ENCODE measurements at places on chromosomes 1 and 21.

GRCh38 chr1:55275941-55276341, 60.8 kb upstream of the USP24 start:
- no peak for DNase-seq

GRCh38 chr21:14995226-14995625, 69.6 kb downstream of the NRIP1 start:
- DNase-seq = no peak

DNA sequence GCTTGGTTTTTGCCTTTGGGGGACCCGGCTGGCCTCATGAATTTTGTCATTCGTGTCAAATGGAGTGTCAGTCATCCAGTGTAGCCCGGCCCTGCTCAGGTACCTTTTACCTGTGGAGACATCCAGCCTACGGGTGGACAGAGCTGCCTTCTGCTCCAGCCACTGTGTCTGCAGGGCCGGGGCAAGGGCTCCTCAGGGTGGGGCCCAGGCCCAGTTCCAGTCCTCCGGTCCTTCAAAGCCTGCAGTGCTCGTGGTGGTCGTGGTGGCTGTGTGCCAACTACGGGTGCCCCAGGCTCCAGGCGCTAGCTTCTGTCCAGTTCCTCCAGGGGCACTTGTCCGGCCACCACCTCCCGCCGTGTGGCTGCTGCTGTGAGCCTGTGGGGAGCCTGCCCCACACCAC, 54.8 kb downstream of the TRIM11 start:
- no peak for DNase-seq

GRCh38 chr1:95431235-95431634, 197.2 kb downstream of the RWDD3 start:
- DNase-seq = no peak

- no peak for DNase-seq
These were observed 48.1 kb downstream of the SPATA46 start for GRCh38 chr1:162328512-162328911.

DNA sequence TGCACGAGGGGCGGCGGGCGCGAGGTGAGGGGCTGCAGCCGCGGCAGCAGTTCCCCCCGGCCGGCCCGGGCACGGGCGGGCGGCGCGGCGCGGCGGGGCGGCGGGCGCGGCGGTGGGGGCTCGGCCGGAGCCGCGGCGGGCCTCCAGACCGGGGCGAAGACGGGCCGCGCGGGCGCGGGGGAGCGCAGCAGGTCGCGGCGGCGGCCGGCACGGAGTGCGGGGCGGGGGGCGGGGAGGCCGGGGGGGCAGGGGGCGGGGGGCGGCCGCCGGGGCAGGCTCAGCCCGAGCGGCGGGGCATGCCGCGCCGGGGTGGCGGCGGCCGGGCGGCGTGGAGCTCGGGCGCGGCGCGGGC, 311 bp downstream of the IRF2BP2 start:
- no peak for DNase-seq

DNA sequence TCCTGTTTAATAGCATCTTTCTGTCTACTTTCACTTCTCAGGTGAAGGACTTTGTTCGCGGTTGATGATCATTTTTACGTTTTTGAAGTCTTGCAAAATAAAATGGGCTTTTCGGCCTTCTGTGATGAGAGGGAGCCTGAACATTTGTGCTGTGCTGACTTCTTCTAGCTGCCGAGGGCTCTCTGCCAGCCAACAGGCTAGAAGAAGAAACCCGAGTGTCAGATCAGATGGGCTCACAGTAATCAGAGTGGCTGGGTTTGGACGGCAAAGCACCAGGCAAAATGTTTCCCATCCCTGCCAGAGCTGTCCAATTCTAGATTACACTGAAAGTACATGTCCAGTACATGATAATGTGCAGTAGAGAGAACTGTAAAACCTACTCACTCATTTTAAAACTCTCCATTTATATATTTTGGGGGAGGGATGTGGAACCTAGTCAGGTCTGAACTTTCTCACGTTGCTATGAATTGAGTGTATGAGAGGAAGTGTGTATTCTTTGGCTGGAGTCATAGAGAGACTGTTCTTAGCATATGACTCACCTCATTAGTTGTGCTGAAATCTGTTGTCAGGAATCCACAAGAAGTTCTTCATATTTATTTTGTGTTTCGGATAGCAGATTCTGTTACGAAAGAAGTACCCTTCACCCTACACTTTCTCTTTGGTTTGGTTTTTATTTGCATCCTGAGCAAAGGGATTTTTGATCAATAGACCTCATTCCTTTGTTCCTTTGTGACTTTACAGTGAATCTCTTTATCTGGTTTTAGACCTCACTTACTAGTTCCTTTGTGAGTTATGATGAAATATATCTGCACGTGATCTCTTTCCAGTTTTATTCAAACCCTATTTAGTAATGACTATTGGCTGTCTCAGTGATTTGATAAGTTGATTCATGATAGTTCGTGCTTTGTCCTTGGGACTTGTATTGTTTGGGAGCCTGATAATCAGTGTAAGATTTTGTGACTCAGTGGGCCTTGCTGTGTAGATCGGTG, 4.8 kb downstream of the ATP1A1 start:
- peak; percentile 58 for DNase-seq

DNA sequence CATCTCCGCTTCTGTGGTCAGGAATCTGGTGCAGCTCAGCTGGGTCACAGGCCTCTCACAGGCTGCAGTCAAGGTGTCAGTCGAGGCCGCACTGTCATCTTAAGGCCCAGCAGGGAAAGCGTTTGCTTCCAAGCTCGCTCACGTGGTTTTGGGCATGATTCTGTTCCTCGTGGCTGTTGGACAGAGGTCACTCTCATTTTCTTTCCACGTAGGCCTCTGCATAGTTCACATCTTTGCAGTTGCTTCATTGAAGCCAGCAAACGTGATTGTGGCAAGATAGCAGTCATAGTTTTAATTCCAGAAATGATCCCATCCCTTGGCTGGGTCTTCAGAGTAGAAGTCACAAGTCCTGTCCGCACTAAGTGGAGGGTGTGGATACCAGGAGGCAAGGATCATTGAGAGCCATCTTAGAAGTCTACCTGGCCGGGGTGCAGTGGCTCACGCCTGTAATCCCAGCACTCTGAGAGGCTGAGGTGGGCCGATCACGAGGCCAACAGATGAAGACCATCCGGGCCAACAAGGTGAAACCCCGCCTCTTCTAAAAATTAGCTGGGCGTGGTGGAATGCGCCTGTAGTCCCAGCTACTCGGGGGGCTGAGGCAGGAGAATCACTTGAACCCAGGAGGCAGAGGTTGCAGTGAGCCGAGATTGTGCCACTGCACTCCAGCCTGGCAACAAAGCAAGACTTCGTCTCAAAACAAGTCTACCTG, 24.5 kb downstream of the NECAP2 start:
- no peak for DNase-seq

DNA sequence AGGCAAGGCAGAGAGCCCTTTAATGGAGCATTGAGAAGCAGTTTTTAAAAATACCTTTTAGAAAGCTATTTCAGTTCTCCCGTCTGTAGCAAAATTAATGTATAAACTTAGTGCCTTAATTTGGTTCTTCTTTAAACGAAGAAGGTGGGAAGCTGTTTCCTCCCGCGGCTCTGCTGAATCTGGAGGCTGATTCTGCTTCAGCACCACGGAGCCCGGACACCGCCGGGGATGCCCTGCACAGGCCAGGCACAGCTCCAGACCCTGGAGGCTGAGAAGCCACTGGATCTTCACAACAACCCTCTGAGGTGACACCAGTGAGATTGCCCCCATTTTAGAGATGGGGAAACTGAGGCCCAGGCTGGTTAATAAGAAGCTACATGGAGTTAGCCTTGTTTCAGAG, 175.8 kb upstream of the VAMP3 start:
- no peak for DNase-seq

DNA sequence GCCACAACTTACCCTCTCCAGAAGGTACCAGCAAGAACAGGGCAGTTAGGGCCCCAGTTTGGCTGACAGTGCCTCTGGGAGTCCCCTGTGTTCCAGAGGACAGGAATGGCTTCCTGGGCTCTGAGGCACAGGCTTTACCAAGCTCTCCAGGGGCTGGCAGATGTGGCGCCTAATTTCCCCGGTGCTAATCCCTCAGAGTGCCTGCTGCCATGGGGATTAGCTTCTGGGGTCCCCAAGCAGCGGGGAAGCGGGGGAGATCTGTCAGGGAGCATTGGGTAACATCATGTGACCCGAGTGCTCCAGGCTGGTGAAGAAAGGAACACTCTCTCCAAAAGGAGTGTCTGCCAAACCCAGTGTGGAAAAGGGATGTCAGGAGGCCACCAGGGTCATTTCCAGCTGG, at the start of gene LACTBL1:
LACTBL1 (minus strand) TSS at position 107 of the 400 bp plus-strand sequence. CDS start 550 bp downstream, outside the sequence.
- no peak for DNase-seq

DNA sequence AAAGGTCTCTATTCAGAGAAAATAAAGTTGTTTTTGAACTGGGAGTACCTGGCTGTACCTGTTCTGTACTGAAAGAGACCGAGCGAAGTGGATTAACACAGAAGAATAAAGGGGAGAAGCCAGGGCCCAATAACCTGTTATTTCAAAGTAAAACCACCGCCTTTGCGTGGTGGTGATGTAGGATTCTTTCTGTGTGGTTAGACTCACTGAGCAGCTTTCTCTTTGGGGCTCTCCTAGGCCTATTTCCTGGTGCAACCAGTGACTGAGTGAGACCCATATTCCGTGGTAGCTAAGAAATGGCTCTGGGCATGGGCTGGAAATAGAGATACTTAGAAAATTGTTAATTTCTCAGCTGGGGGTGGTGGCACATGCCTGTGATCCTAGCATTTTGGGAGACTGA, 99.9 kb downstream of the XCL2 start:
- no peak for DNase-seq

- no peak for DNase-seq
These were observed 358.5 kb downstream of the GPATCH2 start for GRCh38 chr1:217272385-217272784.

Measured in activated T-cell treated with anti-CD3 and anti-CD28 coated beads, Interleukin-2, amount 50 U/mL, for 48 hours (primary cell).